Activated effector memory CD4-positive, alpha-beta T cell treated with anti-CD3 and anti-CD28 coated beads, Interleukin-2, amount 50 U/mL, for 16 hours (primary cell): ENCODE measurements at places on chromosomes 7 and 10.

- no peak for DNase-seq
These were observed 6.2 kb upstream of the TMEM243 start for GRCh38 chr7:87225696-87226095.

DNA sequence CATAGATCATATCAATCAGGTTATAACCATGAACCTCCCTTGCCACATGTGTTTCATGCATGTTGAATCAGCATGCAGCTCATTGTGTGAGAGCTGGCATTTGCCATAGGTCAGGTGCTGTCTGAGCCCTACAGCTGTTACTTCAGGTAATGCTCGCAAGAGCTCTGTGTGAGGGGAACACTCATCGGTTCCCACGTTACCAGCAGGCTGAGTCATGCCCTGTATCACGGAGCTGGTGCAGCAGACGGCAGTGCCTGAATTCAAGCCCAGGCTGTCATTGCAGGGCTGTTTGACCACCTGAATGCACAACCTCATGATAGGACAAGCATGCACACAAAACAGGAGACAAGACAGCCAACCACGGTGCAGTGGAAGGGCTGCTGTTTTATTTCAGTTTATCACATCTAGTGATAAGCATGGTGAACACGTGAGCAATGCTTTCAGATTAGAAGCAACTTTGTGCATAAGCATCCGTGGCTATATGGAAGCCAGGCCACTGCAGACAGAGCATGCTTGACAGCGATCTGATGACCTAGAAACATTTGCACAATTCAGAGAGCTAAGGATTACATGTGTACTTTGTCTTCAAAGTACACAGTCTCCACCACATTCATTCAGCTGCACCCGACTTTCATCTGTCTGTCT, 56.4 kb upstream of the PFKP start:
- DNase-seq, result no peak

DNA sequence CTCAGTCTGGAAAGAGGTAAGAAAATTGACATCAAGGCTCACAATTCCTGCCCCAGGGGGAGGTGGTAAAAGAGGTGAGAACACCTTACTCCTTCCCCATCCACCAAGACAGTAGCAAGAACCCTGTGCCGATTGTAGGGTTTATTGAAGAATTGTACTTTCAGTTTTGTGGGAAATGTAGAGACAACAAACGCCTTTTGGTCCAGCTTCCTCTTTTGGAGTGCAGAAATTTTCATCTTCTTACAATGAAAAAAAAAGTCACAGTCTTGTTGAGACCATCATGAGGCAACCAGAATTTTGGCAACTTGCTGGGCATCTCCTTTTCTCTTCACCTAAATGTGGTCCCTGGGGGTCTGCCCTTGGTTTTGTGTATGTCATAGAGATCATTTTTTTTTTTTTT, 217.7 kb downstream of the TMEM178B start:
- no peak for DNase-seq

DNA sequence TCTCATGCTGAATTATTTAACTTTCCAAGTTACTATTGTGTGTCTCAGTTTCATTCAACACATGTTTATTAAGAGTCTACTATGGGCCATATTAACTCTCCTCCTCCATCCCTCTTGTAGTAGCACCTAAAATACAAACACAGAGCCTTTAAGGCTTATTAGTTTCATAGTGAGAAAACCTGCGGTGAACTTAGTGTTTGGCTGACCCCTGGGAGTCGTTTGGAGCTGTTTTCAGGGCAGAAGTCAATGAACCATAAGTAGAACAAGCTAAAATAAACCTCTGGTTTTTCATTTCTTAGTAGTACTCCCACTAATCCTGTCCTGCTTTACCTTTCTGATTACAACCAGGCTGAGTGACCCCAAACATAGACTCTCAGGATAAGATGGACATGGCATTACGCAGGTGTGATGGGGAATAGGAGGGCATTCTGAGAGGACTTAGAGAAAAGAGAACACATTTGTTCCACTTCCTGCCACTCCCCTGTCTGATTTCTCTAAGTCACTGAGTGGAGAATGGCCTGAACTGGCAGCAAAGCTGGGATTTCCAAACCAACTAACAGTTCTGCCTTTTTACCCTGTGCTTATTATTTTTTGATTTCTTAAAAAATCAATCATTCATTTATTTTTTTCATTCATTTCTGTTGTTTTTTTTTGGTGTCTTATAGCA, 74.5 kb downstream of the LRMDA start:
- DNase-seq, result no peak

- no peak for DNase-seq
These were observed 49.3 kb downstream of the PPP1R17 start for GRCh38 chr7:31735991-31736982.

- DNase-seq, result no peak
These were observed 629.3 kb upstream of the LRRN3 start for GRCh38 chr7:110461621-110462020.

GRCh38 chr7:26375726-26376174, 84.1 kb downstream of the SNX10 start:
- DNase-seq, result no peak
